ENCODE measurements at places on chromosomes 1 and 21.

DNA sequence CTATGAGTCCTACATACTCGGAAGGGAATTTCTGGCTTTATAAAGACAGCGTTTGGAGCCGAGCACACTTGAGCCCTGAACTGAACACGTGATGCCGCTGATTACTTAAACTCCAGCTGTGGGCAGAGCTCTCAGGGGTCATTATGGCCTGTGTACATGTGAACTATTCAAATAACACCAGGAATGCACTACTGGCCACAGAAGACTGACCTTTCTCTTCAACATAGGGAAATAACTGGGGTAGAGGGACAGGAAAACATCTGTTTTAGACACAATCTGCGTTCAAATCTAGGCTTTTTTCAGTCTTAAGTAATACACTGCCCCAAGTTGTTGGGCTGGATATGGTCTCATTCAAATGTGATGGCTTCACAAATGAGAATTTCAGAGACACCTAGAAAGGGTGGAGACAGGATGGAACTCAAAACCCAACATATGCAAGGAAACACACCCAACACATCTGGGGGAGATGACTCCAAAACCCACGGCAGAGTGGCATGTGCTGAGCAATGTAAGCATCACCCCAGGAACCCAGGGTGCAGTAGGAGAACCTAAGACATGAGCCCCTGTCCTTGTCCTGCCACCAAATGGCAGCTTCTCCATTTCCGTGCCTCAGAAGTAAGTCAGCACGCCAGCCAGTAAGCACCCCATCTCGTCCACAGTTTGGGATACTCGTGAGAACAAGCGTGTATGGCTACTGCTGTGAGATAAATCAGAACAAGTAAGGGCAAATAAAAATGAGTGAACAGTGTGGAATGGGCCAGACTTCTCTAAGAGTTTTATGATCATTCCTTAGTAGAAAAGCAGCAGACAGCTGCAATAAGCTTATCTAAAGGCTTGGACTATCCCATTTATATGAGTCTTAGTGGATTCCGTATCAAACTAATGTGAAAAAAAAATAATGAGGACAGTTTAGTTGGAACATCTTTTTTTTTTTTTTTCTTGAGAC, 24.9 kb downstream of the NID1 start:
- DNase-seq: no peak

DNA sequence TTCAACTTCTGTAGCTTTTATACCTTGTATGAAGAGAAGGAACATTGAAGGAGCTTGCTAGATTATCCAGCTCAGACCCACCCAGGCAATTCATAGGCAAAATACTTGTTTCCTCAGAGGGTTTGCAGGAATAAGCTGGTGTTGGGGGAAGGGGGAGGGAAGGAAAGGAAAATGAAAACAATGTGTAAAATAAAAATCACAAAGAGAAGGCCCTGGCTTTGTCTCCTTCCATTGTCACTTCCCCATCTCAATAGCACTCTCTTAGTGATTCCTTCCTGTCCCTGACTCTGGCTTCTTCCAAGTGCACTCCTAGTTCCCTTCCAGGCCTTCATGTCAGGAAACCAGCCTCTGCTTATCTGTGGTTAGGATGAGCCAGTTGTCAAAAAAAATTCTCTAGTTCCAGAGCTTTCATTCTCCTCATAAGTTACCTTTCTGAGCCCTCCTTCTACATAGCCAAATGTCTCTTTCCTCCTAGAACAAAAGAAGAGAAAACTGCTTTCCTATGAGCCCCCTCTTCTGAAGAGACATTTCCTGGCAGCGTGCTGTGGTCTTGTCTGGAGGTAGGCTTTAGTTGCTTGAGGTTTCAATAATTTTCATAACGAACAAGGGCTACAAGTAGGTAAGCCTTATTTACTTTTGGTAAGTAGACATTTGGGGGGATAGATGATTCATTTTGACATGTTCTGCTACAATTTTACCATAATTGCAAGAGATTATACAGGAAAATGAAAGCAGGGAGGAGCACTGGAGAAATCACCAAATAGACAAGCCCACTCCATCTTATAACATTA, 45.7 kb downstream of the FASLG start:
- no peak for DNase-seq

DNA sequence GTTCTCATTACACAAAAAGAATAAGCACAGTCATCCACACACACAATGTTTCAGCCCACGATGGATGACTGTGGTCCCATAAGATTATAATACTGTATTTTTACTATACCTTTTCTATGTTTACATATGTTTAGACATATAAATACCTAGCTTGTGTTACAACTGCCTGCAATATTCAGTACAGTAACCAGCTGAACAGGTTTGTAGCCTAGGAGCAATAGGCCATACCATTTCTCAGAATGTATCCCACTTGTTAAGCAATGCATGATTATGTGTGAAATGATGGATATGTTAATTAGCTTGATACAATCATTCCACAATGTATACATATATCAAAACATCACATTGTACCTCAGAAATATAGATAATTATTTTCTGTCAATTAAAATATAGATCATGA, 33.2 kb upstream of the SAMD13 start:
- no peak for DNase-seq

DNA sequence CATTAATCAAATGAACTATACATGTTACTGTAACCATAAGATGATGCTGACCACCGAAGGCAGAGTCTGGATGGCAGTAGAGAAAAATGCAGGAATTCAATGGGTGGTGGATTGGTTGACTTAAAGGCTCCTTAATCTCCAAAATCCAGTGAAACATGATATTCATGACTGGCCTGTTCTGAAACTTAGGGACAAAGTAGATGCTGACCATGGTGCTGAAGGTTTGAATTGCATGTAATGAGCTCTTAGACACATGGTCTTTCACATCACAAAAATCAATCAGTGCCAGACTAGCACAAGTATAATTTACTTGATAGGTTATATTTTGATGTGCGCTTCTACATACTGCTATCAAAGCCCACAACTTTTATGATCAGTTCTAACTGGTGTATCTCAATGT, 30.9 kb upstream of the NTMT2 start:
- DNase-seq: peak; percentile 72

GRCh38 chr1:163085041-163085903, 16.1 kb downstream of the RGS4 start:
- DNase-seq: no peak

DNA sequence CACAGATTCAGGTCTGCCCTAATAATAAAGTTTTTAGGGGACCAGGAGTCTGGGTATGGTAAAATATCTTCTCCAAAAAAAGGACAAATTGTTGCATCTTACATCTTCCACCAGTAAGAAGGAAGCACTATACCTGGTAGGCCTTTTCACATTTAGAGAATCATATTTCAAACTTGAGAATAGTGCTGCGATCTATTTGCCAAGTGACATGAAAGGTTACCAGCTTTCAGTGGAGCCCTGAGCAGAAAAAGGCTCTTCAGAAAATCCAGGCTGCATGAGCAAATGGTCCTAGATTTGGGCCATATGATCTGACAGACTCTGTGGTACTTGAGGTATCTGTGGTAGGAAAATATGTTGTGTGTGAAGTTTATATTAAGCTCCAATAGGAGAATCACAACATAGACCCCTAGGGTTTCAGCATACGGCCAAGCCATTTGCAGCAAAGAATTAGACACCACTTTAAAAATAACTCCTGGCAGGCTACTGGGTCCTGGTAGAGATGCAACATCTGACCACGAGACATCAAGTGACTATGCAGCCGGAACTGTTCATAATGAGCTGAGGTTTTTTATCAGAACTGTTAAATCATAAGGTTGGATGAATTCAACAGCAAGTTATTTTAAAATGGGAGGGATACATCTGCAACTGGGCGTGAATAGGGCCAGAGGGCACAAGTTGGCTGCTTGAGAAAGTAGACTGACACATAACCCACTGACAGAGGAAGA, 38.6 kb upstream of the CCDC190 start:
- peak; percentile 89 for DNase-seq

DNA sequence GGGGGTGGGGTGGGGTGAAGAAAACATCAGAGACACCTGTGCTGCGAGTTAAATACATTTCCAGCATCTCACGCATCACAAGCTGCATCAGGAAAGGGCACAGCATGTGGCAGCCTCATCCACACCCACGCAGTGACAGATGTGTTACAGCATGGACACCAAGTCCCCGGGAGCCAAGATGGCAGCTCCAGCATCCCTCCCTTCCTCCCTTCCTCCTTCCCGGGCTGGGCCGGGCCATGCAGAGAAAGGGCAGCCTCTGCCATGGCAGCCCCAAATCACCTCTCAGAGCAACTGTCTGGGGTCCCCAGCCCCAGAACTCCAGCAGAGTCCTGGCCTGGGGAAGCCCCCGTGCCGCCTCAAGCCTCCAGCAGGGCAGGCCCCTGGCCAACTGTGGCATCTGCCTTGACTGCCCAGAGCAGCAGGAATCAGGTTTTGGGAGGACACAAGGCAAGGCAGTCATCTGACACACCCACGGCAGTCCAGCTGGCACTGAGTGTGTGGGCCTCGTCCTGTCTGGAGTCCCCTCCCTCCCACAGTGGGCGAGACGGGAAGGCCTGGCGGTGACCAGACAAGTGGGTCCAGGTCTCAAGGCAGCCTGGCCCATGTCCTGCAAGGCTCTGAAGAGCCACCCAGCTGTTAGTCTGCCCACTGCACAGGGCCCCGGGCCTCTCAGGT, 6.2 kb downstream of the SMIM1 start:
- DNase-seq: no peak

DNA sequence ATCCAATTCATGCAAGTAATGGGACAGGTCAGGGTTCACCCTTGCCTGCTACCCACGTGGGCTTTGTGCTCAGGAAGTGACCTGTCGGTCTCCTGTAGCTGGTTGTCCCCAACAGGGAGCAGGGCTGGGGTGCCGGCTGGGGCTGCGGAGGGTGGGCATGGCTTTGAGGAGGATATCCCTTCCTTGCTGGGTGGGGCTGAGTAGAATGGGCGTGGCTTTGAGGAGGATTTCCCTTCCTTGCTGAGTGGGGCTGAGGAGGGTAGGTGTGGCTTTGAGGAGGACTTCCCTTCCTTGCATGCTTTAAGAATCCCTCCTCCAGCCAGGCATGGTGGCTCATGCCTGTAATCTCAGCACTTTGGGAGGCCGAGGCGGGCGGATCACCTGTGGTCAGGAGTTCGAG, 151.3 kb downstream of the CLIC6 start:
- DNase-seq: no peak

DNA sequence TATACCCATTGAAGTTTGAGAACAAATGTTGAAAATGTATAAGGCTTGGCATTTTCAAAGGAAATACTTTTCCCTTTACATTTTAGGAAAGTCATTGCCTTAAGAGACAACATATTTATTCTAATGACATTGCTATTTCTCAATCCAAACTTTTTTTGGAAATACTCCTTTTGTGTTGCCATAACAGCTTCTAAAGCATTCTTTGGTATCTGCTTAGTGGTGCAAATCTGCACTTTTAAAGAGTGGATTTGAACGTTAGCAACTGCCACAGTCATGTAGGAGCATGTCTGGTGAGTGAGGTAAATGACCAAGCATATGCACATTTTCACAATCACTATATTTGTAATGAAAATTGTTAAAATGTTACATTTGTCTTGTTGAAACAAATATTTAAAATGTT, 124.4 kb upstream of the GORAB start:
- no peak for DNase-seq

- no peak for DNase-seq
These were observed 12.5 kb downstream of the NR5A2 start for GRCh38 chr1:200039849-200040474.

DNA sequence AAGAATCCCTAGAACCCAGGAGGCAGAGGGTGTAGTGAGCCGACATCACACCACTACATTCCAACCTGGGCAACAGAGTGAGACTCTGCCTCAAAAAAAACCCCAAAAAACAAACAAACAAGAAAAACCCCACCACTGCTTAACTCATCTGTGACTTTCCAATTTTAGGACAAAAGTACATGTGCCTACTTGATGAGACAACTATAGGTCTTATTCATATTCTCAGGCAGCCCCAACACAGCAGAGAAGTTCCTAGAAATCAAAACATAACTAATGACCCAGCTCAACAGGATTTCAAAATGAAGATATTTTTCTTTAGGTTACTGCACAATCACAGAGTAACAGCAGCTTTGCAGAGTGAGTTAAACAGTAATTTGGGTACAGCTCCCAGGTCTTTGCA, 26.4 kb downstream of the TIAM1 start:
- DNase-seq: no peak
